ENCODE measurements at places on chromosomes 5 and 9.

GRCh38 chr9:115985657-115986056 lies 167.9 kb upstream of the PAPPA start:
- DNase-seq = no peak

GRCh38 chr5:162654661-162655405 lies 587.3 kb downstream of the GABRG2 start:
- DNase-seq = no peak

DNA sequence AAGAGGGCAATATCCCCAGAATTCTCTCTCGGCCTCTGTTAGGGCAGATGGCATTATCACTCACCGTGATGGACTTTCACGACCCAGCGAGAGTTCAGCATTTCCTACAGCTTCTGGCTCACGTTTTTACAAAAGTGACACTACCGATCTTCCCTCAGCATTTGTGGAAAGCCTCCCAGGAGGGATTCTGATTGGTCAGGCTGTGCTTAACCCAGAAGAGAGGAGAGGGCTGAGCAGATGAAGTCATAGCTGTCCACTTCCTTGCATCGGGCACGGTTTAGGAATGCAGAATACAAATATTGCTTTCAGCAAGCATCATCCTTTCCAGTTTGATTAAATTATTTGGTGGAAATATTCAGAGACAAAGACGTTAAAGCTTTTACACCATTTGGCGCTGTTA lies 277.4 kb upstream of the MSX2 start:
- DNase-seq = no peak

GRCh38 chr5:137836298-137836697 lies 31.4 kb upstream of the MYOT start:
- no peak for DNase-seq

GRCh38 chr5:171483551-171484135 lies 64.2 kb downstream of the FGF18 start:
- DNase-seq = no peak
